ENCODE measurements at places on chromosomes 5 and 9.

- no peak for DNase-seq
Measured at GRCh38 chr9:111910428-111910827, 13.8 kb downstream of the UGCG start.

DNA sequence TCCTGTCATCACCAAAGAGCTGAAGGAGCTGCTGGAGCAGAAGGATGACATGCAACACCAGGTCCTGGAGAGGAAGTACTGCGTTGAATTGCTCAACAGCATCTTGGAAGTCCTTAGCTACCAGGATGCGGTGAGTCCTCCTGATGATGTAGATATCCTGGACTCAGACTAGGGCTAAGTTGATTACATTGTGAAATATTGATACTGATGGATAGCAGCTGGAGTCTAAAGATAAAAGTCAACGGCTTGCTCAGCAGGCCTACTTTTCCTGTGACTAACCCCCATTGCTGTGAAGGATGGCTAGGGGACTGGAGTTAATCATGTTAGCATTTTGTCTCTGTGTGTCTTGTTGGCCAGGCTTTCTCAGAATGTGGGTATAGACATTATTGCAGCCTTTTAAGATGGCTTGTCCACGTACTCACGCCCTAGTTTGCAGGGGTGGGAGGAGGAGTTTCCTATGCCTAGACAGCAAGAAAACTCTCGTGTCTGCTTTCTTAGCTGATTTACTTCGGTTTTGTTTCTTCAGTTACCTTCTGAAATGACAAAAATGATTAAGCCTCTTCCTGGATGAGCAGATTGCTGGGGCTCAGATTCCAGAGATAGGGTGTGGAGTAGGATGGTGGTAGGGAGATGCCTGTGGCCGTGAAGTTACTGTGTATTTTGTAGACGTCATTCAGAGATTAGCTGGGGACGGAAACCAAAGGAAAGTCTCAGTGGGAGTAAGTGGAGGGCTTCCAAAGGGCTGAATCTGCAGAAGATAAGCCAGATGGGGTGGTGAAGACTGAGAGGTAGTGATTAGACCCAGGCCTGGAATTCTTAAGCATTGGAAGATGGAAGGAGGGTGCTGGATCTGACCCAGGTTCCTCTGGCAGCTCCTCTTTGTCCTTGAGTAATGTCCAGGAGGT lies 166.3 kb downstream of the DOCK2 start:
- no peak for DNase-seq

- DNase-seq, result no peak
Measured at GRCh38 chr5:68214482-68215207, 911 bp upstream of the PIK3R1 start.

- peak; percentile 90 for DNase-seq
Measured at GRCh38 chr5:142360607-142361120, 35.8 kb upstream of the SPRY4 start.

GRCh38 chr5:9820691-9821449 lies 190.7 kb upstream of the TAS2R1 start:
- no peak for DNase-seq

DNA sequence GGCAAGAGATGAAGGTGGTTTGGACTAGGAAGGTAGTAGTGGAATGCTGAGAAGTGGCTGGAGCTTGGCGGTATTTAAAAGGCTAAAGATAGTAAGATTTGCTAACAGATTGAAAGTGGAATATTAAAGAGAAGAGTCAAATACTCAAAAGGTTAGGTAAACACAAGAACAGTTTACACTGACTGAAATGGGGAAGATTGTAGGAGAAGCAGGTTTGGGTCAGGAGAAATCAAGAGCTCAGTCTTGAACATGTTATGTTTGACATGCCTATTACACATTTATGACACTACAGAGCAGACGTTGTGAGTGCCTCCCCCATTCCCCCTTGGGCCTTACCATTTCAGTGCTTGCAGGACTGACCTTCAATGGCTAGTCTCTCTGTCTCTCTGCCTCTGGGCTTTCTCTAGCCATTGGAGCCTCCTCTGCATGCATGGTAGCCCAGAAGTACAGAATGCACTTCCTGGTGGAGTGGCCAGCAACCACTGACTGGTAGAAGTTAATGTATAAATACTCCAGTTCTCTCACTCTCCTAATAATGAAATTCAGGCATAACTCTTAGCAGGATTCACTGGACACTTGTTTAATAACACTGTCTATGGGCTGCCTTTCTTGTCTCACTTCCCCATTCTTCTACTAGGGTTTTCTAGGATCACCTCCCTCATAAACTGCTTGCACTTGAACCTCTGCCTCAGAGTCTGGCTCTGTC lies 56.8 kb downstream of the HMGCS1 start:
- no peak for DNase-seq

GRCh38 chr9:121650217-121651007 lies 1.0 kb upstream of the DAB2IP start:
- peak; percentile 94 for DNase-seq

GRCh38 chr5:139263536-139263935 lies 30.0 kb upstream of the MATR3 start:
- no peak for DNase-seq

GRCh38 chr5:6107675-6108539 lies 270.4 kb downstream of the MED10 start:
- DNase-seq, result no peak

- DNase-seq, result no peak
Measured at GRCh38 chr9:105439428-105439827, 8.4 kb upstream of the FSD1L start.

- DNase-seq, result no peak
Measured at GRCh38 chr5:160685695-160686094, 166.3 kb downstream of the ATP10B start.

DNA sequence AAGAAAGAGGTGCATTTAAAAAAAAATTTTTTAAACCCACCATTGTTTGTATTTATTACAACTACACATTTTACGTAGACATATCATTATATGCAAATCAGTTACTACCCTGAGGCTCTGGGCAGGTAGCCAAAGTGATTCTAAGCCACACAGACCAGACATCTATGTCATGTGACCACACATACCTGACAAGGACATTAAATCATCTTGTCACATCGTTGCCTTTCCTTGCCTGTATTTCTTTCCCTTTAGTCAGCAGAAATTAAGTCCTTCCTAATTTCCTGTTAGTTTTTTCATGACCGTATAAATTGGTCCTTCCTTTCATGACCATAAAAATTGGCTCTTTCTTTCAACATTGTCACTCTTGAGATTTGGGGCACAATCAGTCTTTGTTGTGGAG lies 134.2 kb upstream of the MARCHF11 start:
- no peak for DNase-seq

GRCh38 chr9:84970432-84970831 lies 300.9 kb downstream of the NTRK2 start:
- DNase-seq, result no peak

DNA sequence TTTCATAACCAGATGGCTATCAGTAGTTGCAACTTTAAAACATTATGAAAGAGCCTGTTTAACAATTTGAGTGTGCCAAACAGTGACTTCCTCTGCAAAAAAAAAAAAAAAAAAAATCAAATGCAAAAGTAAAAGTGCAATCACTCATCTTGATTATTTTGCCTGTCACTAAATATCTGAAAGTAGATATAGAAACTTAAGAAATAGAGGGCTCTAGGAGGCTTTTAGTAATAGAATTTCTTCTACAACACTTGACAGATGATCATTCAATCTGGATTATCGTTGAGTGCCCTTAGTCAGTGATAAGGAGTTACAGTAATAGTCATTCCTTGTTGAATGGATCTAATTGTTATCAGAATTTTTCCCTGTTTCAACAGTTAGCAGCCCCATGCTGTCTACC lies 101.8 kb downstream of the CETN3 start:
- no peak for DNase-seq

DNA sequence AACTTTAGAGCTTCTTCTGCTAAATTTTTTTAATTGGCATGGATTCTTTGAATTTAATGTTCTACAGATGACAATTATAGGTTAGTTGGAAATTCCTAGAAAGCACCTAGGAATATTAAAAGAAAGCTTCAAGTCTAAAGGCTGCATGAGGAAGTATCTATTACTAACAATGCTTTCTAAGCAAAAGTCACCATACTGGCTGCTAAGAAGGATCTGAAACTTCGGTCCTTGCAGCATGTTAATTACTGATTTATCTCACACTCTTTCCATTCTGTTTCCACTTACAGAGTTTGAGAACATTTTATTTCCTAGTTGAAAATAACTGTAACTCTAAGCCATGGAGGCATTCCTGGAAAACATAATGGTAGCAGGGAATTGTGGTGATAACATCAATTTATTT lies 8.4 kb downstream of the SEMA6A start:
- no peak for DNase-seq

- DNase-seq, result no peak
Measured at GRCh38 chr5:24747327-24747726, 102.5 kb upstream of the CDH10 start.

GRCh38 chr9:90189306-90189705 lies 453.3 kb downstream of the DIRAS2 start:
- no peak for DNase-seq

DNA sequence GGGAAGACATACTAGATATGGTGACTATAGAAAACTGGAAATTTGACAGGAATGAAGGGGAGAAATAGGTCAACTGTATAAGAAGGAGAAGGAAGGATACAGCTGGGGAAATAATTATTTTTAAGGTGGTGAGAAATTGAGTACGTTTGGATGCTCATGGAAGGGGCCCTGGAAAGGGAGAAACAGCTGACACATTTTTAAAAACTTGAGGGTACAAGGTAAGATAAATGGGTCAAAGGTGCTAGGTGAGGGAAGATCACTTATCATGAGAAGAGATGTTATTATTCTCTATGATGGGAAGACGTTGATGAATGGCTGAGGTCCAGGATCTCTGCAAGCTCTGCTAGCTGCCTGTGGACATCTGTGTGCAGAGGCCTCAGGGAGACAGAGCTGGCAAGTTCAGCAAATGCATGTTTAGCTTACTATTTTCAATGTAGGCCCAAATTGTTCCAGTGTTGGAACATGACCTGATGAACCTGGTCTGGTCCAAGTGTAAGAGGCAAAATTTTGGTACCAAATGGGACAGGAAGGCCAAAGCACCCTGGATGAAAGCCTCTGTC lies 181.7 kb downstream of the MTRR start:
- no peak for DNase-seq

DNA sequence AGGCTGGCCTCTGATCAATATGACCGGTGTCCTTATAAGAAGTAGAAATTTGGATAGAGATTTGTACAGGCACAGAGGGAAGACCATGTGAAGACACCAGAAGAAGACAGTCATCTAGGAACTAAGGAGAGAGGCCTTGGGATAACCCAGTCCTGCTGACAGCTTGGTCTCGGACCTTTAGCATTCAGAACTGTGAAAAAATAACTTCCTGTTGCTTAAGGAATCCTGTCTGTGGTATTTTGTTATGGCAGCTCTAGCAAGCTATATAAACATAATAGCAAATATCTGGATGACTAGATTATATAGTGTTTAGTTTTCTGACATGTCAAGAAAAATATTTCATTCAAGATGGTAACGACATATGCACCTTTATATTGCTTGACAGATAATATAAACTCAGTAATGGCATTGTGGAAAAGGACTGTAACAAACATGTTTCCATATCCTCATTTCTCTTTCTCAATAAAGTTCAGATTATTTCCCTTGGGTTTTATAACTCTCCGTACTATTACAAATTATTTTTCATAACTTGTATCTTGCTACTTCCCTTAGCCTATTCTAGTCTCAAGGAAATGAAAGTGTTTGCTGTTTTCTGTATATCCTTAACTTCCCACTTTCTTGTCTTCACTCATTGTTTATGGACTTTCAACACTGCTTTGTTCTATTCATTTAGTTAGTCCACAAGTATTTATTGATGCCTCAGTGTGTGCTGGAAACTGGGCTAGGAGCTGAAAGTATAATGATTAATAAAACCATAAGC lies 62.4 kb downstream of the KIAA1958 start:
- DNase-seq, result no peak

- DNase-seq, result no peak
Measured at GRCh38 chr9:102642651-102643050, 352.5 kb upstream of the CYLC2 start.

DNA sequence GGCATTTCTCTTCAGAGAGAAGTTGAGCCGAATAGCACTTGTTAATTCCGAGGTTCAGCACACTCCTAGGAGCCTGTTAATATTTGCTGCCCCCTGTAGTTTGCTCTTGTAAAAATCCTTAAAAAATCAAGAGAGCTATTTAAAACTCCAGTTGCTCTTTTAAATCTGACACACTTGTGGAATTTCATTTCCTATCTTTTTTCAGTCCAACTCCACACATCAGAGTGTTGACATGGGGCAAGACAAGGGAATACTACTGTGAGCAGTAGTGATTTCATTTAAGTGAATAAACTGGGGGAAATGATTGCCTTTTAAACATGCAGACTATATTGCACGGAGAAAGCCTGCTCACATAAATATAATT lies 1096.3 kb upstream of the DMAC1 start:
- no peak for DNase-seq

DNA sequence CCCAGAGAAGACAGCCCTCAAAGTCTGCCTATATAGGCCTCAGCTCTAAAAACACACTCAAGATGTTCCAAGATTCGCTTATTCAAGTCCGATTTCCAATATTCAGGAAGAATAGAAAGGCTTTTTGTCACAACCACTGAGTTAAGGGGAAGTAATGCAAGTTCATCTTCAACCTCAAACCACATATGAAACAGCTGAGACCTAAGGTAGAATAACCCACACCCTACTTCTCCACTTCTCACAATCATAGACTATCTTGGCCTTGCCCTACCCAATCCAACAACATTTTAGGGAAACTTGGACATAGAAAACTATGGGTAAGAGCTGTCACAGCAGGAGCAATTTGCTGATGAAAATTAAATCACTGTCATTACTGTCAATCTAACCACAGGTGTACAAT lies 152.0 kb upstream of the LRRTM2 start:
- DNase-seq, result no peak

DNA sequence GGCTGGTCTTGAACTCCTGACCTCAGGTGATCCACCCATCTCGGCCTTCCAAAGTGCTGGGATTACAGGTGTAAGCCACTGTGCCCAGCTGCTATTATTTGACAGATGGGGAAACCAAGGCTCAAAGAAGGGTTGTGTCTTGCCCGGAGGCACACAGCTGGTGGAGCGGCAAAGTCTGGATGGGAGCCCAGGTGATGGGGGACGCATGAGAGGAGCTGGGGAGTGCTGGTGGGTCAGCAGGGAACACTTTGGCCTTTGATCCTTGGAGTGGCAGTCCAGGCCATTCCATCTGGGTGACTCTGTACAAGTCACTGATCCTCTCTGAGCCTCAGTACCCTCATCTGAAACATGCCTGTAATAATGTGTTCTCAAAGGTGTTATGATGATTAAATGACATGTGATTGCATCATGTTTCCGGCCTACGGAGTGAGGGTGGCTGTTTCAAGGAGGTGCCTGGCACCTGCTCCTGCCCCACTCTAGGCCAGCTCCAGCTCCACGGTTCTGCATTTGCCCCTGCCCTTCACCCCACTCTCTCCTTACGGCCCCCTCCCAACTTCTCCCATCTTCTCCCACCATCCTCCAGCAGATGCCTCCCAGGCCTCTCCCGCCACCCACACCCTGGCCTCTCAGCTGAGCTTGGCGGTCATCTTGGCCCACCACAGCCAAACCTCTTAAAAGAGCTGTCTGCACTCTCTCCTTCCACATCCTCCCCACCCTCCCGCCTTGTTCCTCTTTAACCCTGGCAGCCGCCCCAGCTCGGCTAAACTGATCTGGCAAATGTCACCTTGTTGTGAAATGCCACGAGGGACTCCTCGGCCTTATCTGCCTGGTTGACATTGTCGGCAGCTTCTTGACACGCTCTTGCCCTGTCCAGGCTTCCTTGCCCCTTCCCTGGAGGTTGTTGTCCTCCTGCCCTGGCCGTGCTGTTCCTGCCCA lies 5.5 kb upstream of the DBN1 start:
- peak; percentile 62 for DNase-seq
